ENCODE measurements at places on chromosomes 6 and 20.

DNA sequence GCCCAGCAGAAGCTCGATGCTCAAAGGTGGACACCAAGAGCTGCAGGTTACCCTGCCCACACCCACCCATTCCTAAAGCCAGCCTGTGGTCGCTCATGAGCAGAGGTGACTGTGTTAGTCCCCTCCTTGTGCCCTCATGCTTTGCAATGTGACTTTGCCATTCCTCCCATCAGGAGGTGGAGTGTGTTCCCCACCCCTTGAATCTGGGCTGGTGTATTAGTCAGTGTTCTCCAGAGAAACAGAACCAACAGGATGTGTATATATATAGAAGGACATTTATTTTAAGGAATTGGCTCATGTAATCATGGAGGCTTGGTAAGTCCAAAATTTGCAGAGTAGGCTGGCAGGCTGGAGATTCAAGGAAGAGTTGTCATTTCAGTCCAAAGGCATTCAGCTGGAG lies 54.4 kb upstream of the RNF24 start:
- DNase-seq: no peak

DNA sequence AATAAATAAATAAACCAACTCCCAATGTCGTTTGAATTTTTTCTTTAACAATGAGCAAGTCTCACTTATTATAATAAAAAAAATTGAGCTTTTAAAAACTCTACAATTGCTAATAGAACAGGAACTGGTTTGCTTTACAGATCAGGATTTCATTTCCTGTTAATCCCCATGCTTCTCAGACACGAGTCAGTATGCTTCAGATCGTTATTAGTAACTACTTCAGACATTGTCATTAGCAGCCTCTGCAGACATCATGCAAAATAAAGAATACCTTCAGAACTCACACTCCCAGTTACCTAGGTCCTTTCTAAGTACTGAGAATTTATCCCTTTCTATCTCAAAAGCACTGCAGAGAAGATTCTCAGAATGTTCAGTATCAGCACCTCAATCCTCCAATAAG lies 10.0 kb upstream of the FAM210B start:
- DNase-seq: no peak

DNA sequence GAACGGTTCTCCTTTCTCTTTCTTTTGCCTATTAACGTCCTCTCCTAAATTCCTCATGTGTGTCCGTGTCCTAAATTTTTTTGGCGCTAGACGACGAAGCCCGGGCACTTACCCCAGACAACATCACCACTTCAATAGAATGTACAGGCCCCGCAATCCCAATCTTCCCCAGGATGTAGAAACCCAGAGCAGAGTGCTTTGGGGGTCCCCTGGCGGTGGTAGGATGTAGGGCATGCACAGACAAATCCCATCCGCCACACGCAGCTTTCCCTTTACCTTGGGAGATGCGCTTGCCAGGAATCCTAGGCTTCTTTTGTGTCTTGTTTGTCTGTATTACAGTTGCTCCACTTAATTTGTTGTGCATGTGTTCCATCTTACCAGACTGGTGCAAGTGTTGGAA lies 417.3 kb upstream of the ARID1B start:
- DNase-seq: no peak

GRCh38 chr6:107244082-107244741 lies 128.9 kb upstream of the BEND3 start:
- peak; percentile 25 for DNase-seq

DNA sequence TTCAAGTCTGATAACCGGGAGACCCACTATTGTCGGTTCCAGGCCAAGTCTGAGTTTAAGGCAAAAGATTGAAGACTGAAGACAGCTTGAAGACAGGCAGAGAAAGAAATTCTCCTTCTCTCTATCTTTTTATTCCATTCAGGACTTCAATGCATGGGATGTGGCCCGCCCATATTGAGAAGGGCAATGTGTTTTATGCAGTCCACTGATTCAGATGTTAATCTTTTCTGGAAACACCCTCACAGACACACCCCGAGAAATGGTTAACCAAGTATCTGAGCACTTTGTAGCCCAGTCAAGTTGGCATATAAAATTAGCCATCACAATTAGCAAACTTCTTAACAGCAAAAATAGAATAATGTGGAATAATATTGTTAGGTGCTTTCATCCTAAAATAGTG lies 75.5 kb upstream of the FABP7 start:
- DNase-seq: no peak

DNA sequence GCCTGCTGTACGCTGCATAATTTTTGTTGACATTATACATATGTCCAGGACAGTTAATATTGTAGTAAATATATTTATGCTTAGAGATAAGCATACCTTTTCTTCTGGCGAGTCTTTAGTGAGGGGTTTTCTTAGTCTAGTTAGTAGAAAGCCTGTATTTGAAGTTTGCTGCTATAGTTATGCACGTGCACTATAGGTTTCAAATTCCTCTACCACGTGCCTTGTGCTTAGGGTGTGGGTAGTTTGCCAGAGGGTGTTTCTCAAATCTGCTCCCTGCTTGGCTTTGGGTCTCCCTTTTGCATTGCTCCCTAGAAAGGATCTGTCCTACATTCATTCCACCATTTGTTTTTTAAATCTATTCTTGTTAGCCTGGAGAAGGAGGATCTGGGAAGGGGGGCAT lies 181.4 kb upstream of the UFL1 start:
- DNase-seq: no peak

DNA sequence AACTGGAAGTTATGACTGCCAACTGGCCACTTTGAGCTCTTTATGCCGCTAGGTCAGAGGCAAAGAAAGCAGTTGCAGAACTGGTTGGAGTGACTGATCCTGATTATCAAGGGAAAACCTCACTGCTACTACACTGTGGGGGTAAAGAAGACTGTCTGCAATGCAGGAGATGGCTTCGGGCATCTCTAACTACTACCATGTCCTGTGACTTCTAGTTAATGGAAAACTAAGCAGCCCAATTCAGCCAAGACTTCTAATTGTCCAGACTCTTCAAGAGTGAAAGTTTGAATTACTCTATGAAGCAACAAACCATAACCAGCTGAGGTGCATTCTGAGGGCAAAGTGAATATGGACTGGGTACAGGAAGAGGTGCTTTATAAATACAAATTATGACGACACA lies 773.6 kb upstream of the SLC35B3 start:
- no peak for DNase-seq

DNA sequence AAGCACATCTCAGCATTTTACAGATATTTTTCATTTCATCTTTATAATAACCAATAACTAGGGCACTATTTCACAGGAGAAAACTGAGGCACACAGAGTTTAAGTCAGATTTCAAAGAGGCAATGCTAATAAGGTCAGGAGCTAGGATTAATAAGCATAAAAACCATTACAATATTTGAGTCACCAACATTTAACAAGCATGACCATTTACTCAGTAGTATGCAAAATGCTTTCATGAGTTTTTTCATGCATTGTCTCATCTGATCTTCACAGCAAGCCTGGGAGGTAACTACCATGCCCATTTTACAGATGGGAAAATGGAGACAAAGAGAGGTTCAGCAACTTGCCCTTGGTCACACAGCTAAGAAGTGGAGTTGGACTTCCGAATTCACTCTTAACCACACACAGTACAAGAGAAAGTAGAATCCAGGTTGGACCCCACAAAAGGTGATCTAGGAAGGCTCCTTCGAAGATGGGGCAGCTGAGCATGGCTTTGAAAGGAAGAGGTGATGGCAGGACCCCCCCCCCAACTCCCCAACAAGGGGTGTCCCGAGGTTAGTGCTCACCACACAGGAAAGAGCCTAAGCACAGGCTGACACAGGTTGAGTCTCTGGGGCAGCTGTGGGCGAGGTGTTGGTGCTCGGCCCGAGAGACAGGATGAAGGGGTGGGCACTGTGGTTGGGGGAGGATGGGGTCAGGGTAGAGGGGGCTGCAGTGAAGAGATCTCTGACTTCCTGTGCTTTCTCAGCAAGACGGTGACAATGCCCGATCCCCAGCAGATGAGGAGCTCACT lies 108.8 kb downstream of the PREX1 start:
- DNase-seq: no peak

DNA sequence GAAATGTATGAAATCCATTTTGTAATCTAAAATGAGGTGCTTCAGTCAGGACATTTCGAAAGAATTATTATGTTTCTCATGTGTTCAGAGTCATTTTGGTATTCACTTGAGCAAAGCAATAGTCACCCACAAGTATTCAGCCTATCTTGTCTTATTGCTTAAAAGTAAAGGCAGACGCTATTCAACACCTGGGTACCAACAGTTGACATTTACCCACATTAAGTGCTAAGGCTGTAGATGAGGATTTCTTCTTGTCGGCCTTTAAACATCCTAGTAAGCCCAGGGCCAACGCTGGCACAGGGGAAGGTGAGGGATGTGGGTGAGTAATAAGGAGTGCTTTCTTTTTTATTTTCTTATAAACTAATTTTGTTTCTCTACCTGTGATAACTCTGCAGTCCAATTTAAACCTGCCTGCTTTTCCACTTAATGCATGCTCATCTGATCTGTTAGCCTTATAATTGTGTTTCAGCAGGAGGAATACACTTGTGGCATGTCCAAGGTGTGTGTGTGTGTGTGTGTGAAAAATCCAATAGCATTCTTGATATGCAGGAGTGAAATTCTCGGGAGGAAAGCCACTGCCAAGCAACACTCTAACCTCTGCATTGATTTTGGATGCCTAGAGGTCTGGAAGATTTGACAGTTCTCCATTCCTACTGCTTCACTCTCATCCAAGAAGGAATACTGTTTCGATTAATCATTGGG lies 252.0 kb downstream of the SOX4 start:
- peak; percentile 30 for DNase-seq

DNA sequence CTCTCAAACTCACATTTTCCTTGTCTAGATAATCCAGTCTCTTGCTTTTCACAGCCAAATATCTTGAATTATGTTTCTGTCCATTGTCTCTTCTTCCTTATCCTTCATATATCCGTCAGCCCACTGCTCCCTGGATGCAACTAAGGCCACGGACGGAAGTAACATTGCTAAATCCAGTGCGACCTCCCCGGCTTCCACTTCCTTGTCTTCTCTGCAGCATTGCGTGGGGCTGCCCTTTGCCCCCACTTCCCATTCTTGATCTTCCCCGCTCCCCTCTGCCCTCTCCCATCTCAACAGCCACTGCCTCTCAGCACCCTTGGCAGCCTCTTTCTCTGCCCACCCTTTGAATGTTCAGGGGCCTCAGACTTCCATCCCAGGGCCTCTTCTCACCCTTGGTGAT lies 190.4 kb upstream of the UST start:
- no peak for DNase-seq

DNA sequence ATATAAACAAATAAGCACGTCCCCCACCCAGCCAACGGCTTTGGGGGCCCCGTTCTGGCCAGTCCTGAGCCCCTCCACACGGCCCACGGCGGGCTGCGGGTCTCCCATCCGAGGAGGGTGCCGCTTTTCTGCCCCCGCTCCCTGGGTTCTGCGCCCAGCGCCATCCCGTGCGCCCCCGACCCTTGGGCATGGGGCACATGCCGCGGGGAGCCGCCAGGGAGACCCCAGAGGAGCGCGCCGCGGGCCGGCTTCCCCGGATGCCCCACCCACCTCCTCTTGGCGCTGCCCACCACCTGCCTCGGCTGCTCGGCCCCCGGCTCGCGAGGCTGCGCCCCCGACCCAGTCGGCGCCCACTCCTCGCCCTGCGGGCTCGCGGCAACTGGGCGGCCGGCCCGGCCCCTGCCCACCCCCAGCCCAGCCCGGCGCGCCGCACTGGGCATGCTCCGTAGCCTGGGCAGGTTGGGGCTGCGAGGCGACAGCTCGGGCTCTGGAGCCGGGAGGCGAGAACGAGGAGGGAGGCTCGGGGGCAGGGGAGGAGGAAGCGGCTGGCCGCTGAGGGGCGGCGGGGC lies 570 bp upstream of the PLCB4 start:
- DNase-seq: peak; percentile 75

DNA sequence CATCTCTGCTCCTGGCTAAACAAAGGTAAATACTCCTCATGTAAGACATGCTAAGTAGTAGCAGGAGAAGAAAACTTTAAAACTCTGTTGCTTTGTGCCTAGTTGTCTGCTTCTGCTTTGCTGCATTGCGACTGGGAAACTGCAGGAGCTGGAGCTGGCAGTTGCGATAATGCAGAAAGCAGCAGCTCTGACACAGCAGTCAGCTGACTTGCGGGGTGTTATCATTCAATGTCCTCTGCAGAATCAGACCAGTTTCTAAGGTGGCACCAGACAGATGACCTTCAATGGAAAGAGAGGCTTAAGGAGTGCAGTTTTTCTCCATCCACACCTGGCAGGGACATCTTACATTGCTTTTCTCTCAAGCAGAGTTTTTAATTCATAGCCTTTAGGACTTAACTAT lies 69.9 kb upstream of the SOX4 start:
- no peak for DNase-seq

DNA sequence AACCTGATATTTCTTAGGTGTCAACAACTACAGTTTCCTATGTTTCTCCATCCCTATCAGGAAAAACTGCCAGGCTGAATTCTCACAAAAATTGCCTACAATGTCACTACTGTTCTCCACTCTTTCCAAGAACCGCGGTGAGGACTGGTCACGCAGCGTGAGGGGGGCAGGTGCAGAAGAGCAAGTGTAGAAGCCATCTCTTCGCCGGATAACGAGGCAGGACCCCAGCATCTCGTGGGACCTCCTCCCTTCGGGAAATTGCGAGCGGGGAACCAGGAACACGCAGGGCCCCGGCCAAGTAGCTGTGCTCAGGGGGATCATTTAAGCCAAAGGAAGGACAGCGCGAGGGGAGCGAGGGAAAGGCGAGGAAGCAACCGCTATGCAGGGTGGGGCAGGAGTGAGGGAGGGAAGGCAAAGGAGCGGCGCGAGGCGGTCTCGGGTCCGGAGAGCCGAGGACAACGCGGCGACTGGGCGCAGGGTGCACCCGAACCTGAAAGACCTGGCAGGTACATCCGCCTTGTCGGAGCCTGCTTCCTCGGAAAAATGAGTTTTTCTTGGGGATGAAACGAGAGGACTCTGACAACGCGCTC lies 559 bp downstream of the APMAP start:
- DNase-seq: peak; percentile 40

- DNase-seq: no peak
These were observed 50.4 kb downstream of the HLA-DPB1 start for GRCh38 chr6:33126101-33126714.

- DNase-seq: peak; percentile 75
These were observed at the start of gene SOBP for GRCh38 chr6:107489636-107490565. SOBP (plus strand) TSS chr6:107490117; CDS start chr6:107490617, 500 bp downstream.

DNA sequence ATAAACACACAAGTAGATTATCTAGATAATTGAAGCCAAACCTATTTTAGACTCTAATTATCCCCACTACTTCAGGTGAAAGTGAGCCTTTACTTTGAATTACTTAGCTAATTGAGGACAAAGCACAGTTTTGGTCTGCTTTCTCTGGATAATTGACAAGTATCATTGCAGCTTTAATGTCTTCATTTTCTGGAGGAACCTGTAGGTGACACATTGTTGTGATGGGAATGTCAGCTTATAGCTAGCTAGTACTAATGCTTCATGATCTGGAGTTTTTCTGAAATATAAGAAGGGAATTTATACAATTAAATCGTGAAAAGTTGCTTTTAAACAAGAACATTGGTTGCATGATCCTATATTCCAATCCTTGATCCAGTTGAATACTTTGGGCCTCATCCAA lies 319.3 kb upstream of the CITED2 start:
- no peak for DNase-seq

DNA sequence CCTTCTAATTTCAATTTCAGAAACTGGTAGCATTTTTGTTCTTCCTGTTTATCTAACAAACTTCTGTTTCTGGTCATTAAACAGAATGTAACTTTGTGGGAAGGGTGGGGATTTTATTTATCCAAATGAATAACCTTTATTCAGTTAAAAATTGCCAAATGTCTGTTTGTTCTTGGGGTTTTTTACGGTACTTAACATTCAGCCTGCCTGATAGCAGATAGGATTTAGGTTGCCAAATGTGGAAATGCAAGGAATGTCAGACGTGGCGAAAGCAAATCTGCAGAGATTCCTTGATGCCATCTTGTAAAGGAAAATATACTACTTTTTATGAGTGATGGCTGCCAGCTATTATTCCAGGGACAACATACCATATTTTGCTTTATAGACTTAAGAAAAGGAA lies 95.7 kb downstream of the LYRM2 start:
- DNase-seq: no peak
